Sigmoid colon (tissue), 7 donors: ENCODE measurements at places on chromosomes 1 and 21. TPM values are rescaled to one million over a fixed set of nuclear protein-coding genes. Genes with fewer than 3 reads are reported as not detected.

DNA sequence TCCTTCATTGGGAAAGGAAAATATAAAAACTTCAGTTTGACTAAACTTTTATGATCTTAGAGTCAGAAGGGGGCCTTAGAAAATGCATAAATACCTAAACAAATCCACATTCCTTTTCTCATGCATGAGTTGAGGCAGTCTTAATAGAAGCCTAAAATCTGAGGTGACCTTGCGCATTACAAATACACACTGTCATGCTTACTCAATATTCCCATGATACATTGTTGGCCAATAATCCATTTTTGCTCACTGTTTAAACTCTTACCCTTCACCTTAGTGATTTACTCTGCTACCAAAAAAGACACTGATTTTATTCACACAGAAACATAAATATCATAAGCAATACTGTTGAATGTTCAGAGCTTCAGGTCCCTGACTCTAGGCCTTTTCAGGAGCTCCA lies 19.1 kb upstream of the TMCO1 start:
- no peak for DNase-seq

ACTN2 gene
- 1.6 TPM for total RNA-seq

DNA sequence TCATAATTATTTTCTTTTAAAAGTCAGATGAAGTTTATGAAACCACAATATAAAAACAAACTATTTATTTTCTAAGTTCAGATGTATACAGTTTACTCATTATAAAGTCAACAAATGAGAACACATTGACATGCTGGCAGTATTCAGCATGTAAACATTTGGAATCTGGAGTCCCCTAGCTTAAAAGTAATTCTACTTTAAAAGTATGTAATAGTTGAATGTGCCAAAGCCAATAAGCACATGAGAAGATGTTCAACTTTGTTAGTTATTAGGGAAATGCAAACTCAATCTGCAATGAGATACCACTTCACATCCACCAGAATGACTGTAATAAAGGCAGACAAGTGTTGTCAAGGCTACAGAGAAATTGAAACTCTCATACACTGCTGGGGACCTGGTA lies 96.6 kb downstream of the RYR2 start:
- DNase-seq: no peak

TMIGD3 gene
- total RNA-seq: 4.4 TPM

DNA sequence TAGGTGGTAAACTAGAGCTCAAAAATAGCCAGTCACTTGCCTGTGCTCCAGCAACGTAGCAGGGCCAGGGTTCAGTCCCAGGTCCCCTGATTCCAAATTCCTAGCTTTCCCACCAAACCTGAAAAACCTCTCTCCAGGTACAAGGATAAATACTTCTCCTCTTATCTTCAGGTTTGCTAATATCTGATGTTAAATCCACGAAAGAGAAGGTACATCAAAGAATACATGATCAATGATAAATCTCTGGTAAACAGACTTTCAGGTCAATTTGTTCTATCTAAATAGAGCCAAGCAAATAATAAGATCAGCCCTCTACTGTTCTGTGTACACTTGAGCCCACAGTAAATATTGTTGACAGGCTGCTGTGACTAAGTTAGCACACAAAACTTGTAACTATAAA lies 52.1 kb upstream of the AKT3 start:
- DNase-seq: no peak

BTBD19 gene
- total RNA-seq: 2.7 TPM

DNA sequence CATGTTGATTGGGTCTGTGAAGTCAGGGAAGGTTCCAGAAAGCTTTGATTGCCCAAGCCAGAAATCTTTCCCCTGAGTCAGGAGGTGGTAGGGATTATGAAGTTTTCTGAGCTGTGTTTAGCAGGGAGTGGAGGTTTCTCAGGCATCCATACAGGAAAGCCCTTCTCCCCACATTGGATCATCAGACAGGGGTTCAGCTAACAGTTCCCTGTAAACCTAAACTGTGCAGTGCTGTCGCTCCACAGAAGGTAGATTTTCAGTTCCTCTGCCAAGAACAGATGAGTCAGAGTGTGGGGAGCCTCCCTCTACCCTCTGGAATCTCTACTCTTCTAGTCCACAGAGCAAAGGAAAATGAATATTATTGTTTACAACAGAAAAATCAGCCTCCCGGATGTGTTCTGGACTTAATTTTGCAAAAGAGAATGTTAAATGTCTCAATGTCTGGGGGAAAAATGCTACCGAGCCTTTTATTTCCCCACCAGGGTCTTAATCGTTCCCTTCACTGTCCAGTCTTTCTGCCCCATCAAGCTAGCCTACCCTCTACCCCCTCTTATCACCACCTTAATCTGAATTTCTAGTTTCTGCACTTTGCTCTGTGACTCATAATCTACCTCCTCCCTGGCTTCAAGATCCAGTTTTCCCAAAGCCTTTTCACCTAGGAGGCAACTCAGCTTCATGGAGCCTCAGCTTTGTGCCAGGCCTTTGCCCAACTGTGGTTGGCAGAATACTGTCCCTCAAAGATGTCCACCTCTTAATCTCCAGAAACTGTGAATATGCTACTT lies 355.6 kb downstream of the PRDM2 start:
- DNase-seq: no peak

GRCh38 chr1:209199822-209200221 lies 383.7 kb upstream of the CAMK1G start:
- DNase-seq: no peak

SPRR2E gene
- not detected for total RNA-seq

GRCh38 chr1:21349693-21350092 lies 59.4 kb upstream of the ECE1 start:
- DNase-seq: no peak

CD1B gene
- total RNA-seq: not detected

C1orf35 gene
- total RNA-seq: 18.1 TPM

- DNase-seq: peak; percentile 79
Observed at GRCh38 chr1:246214708-246215509, 292.2 kb downstream of the SMYD3 start.

DNA sequence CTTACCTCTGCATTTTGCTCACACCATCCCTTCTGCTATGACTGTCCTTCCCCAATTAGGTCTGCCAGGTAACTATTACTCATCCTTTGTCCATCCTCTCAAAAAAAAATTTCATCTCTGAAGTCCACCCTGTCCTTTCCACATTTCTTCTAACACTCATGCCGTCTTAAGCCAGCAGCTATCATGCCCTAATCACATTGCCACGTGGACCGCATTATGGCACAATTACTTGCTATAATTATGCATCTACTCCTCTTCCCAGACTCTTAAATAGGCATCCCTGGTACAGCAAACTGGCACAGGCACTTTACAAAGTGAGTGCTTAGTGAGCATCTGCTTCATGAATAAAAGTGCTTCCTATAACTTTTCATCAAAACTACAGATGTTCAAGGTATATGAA lies 295.4 kb upstream of the ESRRG start:
- no peak for DNase-seq

GRCh38 chr1:246609632-246610031 lies 43.4 kb downstream of the CNST start:
- no peak for DNase-seq

DNA sequence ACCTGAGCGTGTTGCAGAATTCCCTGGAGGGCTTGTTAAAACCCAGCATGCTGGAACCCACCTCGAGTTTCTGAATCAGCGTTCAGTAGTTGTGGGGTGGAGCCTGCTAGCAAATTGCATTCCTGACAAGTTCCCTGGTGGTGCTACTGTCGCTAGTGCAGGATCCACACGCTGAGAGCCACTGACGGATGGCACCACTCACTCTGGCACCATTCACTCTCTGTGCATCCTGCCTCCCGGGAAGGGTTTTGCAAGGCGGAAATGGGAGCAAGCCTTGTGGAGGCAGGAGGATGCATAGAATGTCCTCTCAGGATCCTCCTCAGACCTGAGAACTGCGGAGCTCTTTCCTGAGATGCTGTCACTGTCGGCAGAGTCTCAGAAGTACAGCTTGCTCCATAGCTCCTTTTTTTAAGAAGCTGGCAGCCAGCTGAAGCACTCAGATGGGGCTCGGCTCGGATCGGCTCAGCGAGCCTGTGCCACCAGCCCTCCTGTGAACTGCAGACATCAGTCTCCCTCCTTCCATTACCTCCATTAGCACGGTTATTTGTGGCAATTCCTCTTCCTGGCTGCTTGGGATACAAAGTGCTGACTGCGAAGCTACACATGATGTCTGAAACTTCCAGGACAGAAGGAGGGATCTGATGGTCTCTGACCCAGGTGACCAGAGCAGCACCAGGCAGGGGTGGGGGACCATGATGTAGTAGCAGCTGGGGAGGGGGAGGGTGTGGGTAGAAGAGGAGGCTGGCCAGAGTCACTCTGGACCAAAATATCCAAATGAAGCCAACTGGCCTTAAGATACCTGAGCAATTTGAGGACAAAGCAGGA lies 89.6 kb downstream of the C1orf94 start:
- no peak for DNase-seq

- DNase-seq: no peak
Observed at GRCh38 chr1:204588826-204589225, 72.6 kb downstream of the MDM4 start.

GRCh38 chr1:55128418-55128995 lies 86.7 kb downstream of the USP24 start:
- DNase-seq: no peak

DNA sequence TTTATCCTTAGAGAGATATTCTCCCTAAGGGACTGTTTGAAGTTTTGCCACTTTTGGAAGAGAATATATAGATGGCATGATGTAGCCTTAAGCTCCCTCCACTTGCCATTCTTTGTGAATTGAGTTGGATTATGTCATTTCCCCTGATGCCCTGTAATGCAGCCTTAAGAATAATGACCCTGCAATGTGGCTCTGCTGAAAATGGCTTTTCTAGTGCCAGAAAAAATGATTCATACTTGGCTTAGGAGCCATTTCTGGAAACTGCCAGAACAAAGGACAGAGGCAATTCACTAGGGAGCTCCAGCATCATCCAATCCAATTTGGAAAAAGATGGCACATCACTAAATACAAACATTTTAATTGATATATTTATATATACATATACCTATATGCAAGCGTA lies 265.3 kb downstream of the SPATA17 start:
- no peak for DNase-seq

PALMD gene
- 10.7 TPM for total RNA-seq

UBE2G2 gene
- total RNA-seq: 68.1 TPM

DNA sequence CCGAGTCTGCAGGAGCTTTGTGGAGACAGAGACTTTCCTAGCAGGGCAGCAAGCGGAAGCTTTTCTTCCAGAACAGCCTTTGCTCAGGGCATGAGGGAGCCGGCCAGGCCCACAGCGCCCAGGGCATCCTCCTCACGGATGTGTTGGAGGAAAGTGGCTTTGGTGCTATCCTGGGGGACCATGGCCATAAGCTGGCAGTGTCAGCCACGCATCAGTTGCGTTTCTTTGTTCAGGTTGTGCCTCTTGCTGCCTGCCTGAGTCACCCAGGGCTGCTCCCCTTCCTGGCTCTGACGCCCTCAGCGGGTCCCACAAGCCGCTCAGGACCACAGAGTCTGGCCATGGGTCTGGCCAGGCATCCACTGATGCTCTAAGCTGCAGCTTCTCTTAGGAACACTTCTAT lies 39.6 kb upstream of the PRSS38 start:
- DNase-seq: no peak

DNA sequence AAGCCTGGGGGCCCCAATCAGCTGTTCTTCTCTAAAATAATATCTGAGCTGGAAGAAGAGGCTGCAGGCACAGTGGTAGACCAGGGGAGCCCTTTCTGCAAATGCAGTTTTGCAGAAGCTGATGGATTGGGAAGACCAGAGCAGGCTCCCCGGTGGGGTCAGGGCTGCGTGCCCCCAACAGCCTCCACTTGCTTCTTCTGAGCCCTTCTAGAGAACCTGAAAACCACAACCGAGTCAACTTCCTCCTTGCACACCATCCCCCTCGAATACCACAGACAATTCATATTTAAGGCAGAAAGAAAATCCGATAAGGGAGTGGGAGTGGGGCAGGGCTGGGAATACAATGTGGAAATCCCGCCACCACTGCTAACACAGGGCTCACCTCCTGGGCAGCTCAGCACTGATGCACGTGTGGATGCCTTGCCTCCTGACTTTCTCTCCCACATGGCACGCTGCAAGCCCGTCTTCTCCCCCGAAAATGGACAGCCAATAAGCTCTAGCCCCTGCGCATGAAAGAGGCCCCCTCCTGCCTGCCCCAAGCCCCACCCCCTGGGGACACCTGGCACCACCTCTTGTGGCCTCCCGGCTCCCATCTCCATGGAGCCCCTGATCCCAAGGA lies 25.4 kb upstream of the ALDH4A1 start:
- no peak for DNase-seq

DNA sequence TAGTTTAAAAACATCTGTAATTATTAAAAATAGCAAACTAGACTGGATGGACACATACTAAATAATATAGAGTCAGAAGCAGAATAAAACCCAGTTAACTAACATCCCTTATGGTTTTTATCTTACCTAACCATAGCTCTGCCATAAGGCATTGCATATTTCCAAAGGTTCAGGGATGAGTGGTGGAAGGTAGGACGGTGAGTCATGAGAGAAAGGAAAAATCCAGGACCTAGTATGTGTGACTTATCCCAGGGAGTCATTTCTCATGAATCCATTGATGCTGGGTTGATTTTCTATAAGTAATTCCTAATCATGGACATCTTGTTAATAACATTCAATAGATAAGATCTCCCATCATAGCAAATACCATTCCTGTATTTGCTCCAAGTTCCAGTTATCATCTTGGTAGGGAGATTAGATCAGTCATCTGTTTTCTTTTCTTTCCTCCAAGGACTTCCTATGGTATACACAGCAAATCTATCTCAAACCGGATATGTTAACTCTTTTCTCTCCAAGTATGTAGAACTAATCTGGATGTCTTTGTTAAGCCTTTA lies 490.7 kb upstream of the B3GALT2 start:
- no peak for DNase-seq

DNA sequence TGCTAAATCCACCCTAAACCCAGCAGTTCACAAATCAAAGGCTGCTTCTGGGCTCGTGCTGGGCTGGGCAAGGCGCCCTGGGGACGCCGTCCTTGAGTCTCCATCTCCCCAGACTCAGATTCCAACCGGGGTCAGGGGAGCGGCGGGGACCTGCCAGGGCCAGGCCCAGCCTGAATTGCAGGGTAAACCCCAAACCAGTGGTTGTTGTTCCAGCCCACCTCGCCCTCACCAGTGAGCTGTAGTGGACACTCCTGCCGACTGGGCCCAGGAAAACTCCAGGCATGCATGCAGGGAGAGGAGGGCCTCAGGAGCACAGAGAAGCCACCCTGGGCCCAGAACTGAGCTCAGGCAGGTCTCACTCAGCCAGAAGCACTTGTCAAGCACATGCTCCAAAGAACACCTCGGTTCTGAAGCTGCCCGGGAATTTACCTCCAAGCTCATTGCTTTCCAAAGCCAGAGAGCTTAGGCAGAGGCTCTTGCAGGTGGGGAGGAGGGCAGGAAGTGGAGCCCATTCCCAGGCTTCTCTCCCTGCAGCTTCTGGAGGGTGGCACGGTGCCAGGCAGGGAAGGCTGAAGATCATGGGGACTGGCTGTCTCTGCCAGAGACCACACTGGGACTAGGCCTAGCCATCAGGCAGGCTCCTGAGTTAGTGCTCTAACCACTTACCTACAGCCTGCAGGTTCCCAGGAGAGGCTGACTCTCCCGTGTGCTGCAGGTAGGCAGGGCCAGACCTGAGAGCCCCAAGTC lies 437.0 kb downstream of the MATN1 start:
- no peak for DNase-seq
